ENCODE measurements at places on chromosomes 2 and 18.

GRCh38 chr18:21300035-21300907, 58.2 kb downstream of the GREB1L start:
- no peak overlapping the region for H3K4me3 ChIP-seq
- H3K27ac ChIP-seq, result no peak overlapping the region
- no peaks in the 10 kb centered on the region for H3K27me3 ChIP-seq
- H3K36me3 ChIP-seq, result no peaks in the 10 kb centered on the region

GRCh38 chr2:168208652-168209051, 38.7 kb downstream of the STK39 start:
- peaks cover 5% of the 10 kb centered on the region for H3K4me1 ChIP-seq
- no peaks in the 10 kb centered on the region for H3K36me3 ChIP-seq
- H3K4me3 ChIP-seq, result no peak overlapping the region
- H3K27ac ChIP-seq, result no peak overlapping the region
- peak; percentile 17 for DNase-seq
- H3K27me3 ChIP-seq, result no peaks in the 10 kb centered on the region

GRCh38 chr2:140157816-140158215, 1377.6 kb upstream of the NXPH2 start:
- H3K36me3 ChIP-seq, result no peaks in the 10 kb centered on the region
- no peak overlapping the region for H3K4me3 ChIP-seq
- no peak overlapping the region for H3K27ac ChIP-seq
- DNase-seq, result no peak

- no peak overlapping the region for H3K4me3 ChIP-seq
- no peak overlapping the region for H3K27ac ChIP-seq
- H3K4me1 ChIP-seq, result no peaks in the 10 kb centered on the region
- DNase-seq, result no peak
- H3K36me3 ChIP-seq, result no peaks in the 10 kb centered on the region
Measured at GRCh38 chr18:8822643-8823042, 117.3 kb downstream of the MTCL1 start.
